ENCODE measurements at places on chromosomes 3 and 15. TPM values are rescaled to one million over a fixed set of nuclear protein-coding genes. Genes with fewer than 3 reads are reported as not detected.
A peak's percentile ranks its signal among the peaks of the same experiment; 100 is the strongest.

DNA sequence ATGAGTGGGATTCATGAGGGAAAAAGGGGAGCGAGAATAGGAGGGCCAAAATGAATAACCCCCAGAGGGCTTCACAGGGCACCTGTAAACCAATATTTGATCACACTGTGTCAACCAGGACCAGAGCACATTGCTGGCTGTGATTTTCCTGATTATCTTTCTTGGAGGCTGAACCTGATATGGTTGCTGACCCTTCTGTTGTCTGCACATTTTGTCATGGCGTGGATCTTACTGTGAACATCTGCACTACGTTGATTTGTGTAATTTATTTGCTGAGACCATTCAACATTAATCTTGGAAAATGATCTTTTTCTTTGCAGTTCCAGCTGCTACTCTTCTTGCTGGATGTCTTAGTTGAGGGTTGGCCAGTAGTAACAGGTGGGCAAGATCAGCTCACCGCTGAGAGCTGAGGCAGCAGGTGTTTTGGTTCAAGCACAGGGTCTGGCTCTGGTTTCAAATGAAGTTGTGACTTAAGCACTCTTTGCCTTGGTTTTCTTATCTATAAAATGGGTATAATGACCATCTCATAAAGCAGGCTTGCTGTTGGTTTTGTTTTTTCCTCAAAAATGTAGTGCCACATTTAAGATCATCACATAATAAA lies 61.2 kb downstream of the ARHGEF26 start:
- no peak for DNase-seq

DNA sequence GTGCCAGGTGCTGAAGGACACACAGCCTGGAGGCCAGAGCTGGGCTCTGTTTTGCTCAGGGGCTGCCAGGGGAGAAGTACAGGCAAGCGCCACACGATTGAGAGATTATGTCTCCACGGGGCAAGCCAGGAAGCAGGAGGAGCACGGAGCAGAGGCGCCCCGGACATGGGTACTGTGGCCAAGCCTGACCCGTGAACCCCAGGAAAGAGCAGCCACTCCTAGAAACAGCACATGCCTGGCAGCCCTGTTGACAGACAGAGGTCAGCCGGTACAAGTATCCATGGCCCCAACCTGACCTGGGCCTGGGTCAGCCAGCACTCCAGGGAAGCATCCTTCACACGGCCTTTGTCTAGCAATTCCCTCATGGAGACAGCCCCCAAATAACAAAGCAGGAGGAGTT lies 89.4 kb downstream of the ADAMTS17 start:
- no peak for DNase-seq

DNA sequence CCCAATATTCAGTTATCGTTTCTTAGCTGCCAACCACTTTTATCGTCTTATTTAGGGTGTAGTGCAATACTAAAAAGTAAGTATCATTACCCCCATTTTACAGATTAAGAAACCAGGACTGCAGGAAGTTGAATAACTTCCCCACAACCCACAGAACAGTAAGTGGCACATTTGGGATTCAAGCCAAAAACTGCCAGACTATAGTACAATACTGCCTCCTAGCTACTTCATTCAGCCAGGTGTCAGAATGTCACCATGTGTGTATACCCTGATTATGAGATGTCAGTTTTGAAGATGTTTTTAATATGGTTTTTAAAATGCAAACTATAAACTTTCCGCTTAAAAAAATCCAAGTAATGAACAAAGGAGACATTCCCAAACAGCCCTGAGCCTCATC lies 74.2 kb upstream of the PROK2 start:
- DNase-seq = no peak

DNA sequence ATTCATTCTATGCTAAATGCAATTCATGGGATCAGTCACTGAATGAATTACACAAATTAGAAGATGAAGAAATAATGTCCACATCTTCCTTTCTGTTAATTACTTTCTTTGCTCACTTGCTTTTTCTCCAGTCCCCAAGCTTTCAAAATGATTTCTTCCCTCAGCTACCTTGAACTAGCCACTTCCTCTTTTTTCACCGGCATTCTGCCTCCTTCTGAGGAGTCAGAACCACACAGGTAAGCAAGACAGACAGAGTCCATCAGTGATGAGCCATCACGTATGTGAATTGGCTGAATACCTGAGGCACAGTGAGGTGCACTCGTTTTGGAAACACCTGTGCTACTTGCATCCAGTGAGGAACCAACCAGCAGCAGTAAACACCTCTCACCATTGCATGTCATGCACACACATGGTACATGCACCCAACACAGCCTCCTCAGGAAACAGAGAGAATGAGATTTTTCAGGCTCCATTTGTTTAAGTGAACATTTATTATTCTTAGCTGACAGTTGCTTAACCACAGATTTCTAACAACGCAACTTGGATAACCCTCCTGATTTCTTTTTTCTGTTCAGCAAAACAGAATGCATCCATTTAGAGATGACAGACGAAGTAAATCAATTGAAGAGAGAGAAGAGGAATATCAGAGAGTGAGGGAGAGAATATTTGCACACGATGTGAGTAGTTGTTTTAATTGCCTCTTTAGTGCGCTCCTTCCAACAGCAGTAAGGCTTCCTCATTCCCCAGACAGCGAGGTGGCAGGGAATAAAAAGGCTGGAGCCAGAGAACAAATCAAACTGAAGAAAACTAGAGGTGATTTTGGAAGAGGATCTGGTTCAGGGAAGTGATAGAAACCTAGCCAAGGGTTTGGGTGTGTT lies 69.3 kb downstream of the ARPP21 start:
- DNase-seq = no peak

DNA sequence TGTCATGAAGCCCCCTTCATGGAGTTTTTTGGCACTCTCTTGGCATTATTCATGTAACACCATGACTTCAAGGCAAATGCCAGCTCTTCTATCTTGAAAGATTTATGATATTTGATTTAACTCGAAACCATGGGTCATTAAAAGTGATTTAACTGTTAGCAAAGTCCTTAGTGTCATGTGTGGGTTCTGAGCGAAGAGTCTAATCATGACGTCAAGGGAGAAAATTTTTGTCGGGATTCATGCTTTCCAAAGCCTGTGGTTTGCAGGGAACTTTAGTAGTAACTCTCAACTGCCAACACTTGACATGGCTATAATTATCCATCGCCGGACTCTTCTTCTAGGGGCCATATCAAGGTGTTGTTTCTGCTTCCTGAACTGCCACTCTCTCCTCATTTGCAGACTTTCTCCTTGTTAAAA lies 11.5 kb downstream of the GXYLT2 start:
- DNase-seq = no peak

The CYP1A2 gene
- not detected for total RNA-seq

DNA sequence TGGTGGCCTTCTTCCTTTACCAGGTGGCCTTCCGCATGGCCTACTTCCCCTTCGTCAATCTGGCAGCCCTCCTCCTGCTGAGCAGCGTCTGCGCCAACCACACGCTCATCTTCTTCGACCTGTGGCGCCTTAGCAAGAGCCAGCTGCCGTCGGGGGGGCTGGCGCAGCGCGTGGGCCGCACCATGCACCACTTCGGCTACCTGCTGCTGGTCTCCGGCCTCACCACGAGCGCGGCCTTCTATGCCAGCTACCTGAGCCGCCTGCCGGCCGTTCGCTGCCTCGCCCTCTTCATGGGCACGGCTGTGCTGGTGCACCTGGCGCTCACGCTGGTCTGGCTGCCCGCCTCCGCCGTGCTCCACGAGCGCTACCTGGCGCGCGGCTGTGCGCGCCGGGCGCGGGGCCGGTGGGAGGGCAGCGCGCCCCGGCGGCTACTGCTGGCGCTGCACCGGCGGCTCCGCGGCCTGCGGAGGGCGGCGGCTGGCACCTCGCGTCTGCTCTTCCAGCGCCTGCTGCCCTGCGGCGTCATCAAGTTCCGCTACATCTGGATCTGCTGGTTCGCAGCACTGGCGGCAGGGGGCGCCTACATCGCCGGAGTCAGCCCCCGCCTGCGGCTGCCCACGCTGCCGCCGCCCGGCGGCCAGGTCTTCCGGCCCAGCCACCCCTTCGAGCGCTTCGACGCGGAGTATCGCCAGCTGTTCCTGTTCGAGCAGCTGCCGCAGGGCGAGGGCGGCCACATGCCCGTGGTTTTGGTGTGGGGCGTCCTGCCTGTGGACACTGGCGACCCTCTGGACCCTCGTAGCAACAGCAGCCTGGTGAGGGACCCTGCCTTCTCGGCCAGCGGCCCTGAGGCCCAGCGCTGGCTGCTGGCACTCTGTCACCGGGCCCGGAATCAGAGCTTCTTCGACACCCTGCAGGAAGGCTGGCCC lies 9.9 kb downstream of the DISP2 start:
- DNase-seq = peak; percentile 72

The NRROS gene
- total RNA-seq = 7.5 TPM

The NPRL2 gene
- total RNA-seq = 15.7 TPM

- no peak for DNase-seq
These were observed 15.9 kb downstream of the LYSMD4 start for GRCh38 chr15:99717161-99718009.

DNA sequence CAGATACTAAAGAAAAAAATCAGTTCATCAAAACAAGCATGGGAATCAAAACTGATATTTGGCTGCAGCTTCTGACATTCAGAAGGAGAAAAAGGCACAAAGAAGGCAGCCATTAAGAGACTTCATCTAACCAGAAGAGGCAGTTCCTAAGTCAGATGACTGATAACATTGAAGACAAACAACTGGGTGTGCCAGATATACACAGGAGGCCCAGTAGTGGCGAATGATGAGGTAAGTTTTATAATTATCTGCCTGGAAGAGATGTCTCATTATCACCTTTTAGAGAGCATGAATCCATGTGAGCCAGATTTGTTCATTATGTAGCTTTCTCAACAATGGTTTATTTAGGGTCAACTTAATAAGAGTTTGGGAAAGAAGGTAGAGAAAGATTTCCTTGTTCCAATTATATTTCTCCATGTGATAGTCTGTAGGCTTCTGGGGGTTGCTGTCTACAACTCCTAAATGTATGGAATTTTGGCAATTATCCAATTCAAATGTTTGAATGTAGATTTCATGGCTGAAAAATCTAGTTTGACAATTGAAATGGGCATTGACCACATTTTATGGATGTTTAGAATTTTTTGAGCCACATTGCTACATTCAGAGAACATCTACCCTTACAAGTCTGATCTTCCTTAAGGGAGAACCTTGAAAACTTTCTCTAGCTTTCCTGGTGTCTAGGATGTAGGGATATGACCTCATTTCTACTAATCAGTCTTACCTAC lies 50.4 kb upstream of the RASGRF1 start:
- DNase-seq = no peak

The ELL3 gene
- total RNA-seq = 9.6 TPM

GRCh38 chr3:17234382-17234781 lies 349.6 kb downstream of the PLCL2 start:
- DNase-seq = no peak

- DNase-seq = no peak
These were observed 15.5 kb upstream of the PLAAT1 start for GRCh38 chr3:193225302-193226125.

- DNase-seq = no peak
These were observed 33.1 kb downstream of the CRTAP start for GRCh38 chr3:33146791-33147445.

The P3H2 gene
- total RNA-seq = 441 TPM

- no peak for DNase-seq
These were observed 34.2 kb upstream of the PRR23E start for GRCh38 chr3:127158614-127159229.

The KNG1 gene
- total RNA-seq = not detected

DNA sequence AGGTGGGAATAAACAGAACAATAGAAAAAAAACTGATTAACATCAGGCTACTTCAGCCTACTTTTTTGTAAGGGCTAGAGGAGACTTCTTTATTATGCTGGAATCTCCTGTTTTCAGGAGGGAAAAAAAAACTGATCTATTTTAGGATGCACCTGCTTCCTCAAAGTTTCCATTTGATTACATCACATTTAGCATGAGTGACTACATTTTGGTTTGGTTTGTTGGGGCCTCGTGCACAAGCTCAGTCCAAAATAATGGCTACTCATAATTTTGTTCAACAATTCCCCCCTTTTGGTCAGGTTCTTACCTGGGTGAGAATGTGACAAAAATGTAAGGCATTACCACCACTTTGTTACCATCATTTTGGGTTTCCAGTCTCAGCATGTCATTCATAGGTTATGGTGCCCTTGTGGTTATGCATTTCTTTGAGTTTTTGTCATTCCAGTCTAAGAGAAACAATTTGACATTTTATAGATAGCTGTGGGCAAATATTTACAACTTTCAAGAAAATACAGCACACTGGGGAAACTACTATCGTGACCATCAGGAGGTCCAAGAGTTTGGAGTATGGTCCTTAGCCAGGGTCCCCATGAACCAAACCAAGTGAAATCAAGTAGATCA lies 93.6 kb upstream of the ATP11B start:
- no peak for DNase-seq

- DNase-seq = no peak
These were observed 384.3 kb downstream of the ROBO1 start for GRCh38 chr3:79383402-79384012.

DNA sequence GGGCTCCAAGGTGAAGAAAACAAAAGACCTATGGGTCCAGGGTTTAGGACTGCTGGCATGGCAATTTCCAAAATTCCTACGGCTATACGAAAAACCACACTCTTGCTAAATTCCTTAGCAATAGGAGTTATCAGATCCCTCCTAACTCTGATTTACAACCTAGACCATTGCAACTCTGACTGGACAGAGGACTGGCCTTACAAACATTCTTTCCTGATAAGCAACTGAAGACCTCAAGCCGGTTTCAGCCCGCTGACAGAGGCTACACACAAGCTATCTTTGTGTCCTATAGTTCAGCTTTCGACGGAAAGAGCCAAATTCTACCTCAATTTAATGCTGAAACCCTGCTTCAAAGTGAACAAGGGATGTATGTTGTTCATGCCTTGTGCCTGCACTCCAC lies 38.3 kb upstream of the AGBL1 start:
- DNase-seq = no peak

The SAMMSON gene
- total RNA-seq = not detected

The DUOXA2 gene
- total RNA-seq = not detected

- no peak for DNase-seq
These were observed 716.5 kb upstream of the GOLIM4 start for GRCh38 chr3:168812234-168812633.

- no peak for DNase-seq
These were observed 137.2 kb upstream of the IQSEC1 start for GRCh38 chr3:13210221-13210975.

DNA sequence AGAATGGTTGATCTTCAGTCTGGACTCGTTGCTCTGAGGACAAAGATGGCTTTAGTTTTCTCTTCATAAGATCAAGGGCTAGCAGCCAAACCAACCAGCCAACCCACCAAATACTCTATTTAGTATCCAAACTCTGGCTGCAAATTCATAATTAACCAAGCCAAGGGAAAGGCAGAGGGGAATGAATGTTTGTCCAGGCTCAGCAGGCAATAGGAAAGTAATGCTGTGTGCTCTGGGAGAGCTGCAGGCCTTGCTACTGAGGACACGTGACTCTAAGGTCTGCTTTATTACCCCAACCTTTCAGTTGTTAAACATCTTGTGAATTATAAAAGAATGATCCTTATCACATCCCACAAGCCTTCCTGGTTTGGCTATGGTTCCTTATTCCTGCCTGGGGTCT lies 52.3 kb upstream of the GALNT15 start:
- no peak for DNase-seq

- DNase-seq = no peak
These were observed 54.5 kb upstream of the CHRNA7 start for GRCh38 chr15:31975830-31976229.

The FEZF2 gene
- not detected for total RNA-seq

- DNase-seq = peak; percentile 37
These were observed 109.9 kb upstream of the ATP11B start for GRCh38 chr3:182683453-182683852.

- DNase-seq = no peak
These were observed 79.7 kb upstream of the ZNF280D start for GRCh38 chr15:56812961-56813360.

- DNase-seq = no peak
These were observed 197.3 kb upstream of the GADL1 start for GRCh38 chr3:31091748-31092147.
